Effector CD4-positive, alpha-beta T cell (primary cell): ENCODE measurements at places on chromosomes 2 and 18.

- DNase-seq = no peak
These were observed 70.2 kb upstream of the SMAD2 start for GRCh38 chr18:48000701-48001100.

GRCh38 chr18:23682472-23682871, 6.8 kb upstream of the LAMA3 start:
- no peak for DNase-seq

GRCh38 chr2:44120428-44120827, 48.2 kb upstream of the PPM1B start:
- no peak for DNase-seq

- no peak for DNase-seq
These were observed 103.6 kb downstream of the CDK15 start for GRCh38 chr2:201909961-201910361.

GRCh38 chr18:41752826-41753225, 202.2 kb upstream of the PIK3C3 start:
- DNase-seq = no peak

GRCh38 chr2:207330912-207331311, 165.2 kb upstream of the KLF7 start:
- no peak for DNase-seq

GRCh38 chr2:11621410-11621809, 48.6 kb downstream of the NTSR2 start:
- no peak for DNase-seq

GRCh38 chr2:12001621-12002020, 255.2 kb downstream of the LPIN1 start:
- no peak for DNase-seq

GRCh38 chr2:112958428-112959108, 19.2 kb upstream of the IL36G start:
- DNase-seq = peak; percentile 12

DNA sequence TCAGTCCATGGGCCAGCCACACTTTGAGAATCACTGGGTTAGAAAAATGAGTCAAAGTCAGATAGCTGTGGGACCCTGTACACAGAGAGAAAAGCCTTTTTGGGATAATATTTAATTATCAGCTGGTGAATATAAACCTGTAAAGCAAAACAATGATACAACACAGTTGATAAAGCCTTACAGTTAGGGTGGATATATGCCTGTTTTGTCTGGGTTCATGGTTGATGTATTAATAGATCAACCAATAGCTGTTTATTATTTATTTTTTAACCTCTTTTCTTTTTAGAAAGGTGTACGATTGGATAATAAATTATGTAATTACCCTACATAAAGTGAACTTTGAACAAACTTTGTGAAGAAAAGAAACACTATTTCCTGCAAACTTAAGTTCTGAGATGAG, 145.6 kb downstream of the TDRD15 start:
- DNase-seq = no peak

DNA sequence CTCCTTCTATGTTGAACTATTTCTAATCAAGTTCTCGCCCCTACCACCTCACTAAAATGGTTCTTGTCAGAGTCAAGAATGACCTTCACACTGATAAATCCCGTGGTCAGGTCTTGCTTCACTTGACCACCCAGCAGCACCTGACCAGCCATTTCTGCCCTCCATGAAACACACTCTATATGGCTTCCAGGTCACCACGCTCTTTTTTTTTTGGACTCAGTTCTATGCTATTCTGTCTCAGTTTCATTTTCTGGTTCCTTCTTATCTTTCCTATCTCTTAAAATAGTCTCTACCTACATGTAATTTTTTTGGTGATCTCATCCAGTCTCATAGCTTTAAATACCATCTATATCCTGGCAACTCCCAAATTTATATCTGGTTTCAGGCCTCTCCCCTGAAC, 11.4 kb downstream of the EIF2AK3 start:
- DNase-seq = no peak

DNA sequence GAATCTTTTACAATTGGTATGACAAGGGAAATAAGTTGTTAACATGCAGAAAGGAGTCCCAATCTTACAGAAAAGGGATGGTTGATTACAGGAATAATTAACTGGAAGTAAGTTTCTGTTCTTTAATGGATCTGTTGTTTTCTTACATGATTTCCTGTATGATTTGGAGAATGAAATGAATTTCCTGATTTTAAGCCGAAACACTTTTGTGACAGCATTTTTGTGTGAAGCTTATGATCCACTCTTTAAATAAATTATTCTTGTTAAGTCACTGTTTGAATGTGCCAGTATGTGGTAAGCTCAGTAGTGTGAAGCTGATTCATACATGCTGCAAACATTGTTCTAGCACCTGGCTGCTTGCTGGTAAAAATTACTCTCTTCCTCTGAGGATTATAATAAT, 516.2 kb downstream of the DCDC2C start:
- no peak for DNase-seq

DNA sequence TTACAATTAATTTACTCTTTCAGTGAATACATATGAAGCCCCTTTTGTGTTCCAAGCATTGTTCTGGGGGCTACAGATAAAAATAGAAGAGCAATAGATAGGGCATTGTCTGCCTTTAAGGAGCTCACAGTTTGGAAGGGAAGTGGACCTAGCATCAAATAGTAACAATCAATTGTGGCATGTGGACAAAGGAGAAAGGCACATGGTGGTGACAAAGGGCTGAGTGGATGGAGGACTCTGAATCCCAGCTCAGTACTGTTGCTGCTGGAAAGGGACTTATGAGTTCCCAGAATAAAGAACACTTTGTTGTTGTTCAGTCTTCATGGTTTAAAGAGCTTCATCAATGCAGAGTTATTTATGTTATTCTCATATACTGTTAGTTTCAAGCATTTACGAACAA, 217.7 kb downstream of the HRH4 start:
- DNase-seq = no peak

DNA sequence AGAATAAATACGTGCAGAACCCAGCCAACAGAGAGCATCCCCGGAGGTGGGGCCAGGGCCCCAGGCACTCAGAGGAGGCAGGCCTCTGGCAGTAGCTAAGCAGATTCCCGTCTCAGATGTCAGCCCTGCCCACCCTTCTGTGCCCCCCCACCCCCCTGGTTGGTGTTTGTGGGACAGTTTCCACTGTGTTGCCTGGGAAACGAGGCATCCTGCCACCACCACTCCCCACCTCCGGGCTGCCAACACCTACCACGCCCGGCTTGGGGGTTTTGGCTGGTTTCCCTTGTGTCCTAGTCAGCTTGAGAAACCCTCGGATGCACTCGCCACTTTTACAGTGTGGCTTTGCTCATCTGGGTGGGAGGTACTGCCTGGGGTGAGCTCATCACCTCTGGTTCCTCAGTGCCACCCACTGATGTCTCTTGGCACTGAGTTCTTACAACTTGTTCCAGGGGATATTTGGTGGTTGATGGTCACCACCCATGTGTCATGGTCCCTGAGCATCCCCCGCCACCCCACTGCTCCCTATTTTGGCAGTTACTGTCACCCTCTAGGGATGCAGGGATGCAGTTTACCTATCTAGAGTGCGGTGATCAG, 72.4 kb upstream of the YWHAQ start:
- DNase-seq = peak; percentile 76

DNA sequence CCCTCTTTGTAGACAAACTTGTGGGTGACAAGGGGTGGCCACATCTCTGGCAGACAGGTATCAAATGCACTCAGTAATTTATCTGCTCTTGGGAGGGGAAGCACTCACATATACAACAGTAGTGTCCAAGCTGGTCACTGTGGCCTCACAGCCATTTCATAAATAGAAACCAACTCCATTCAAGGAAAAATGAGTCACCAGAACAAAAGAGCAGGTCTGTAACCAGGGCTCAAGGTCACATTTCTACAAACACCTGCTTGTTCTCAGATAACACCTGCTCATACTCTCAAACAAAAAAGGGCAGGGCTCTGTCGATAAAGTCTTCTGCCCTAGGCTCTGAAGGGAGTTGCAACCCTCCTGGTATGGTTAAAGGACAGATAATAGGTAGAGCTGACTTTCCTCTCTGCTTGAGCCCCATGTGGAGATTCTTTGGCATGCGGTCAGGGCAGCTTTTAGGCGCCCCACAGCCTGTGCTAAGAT, 459.0 kb downstream of the BCL11A start:
- no peak for DNase-seq

DNA sequence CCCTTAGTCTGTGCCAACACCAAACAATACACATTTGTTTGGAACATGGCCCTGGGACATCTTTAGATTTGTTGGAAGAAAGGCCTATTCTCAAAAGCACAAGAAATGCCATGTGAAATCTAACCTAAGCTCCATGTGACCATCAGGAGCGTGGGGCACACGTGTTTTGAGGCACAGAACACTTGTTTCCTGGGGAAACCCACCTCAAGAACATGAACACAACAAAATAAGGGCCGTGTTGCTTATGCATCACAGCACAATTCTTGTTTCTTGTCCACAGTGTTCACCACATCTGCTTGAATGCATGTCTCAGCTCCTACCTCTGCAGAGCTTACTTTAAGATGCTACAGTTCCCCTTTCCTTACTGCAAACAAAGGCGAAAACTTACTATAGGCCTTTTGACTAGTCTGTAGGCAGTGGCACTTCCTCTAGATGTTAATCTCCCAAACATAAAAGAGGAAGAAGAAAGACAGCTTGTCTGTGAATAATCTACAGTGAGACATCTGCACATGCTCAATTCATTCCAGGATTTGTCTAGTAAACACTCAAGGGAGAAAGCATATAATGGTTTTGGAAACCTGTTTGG, 165.0 kb downstream of the ANKRD44 start:
- DNase-seq = no peak

GRCh38 chr2:169080250-169081069, 11.1 kb downstream of the DHRS9 start:
- no peak for DNase-seq

GRCh38 chr18:78156466-78156865, 823.2 kb upstream of the SALL3 start:
- DNase-seq = no peak

DNA sequence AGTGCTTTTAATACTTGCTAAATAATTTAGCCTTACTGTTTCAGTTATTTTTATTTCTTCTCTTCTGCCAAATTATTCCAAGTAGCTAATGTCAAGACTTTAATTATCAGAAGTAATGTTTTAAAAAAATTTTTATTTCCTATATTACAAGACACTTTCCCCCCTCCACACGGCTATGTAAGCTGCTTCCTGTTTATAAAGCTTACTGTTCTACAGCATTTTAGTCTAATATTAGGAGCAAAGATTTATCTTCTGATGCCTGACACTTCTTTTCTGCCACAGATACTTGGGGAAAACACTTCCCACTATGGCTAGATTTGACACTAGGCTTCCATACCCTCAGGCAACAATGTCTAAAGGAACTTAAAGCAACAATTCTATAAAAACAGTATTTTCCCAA, 62.3 kb downstream of the ROCK1 start:
- no peak for DNase-seq

DNA sequence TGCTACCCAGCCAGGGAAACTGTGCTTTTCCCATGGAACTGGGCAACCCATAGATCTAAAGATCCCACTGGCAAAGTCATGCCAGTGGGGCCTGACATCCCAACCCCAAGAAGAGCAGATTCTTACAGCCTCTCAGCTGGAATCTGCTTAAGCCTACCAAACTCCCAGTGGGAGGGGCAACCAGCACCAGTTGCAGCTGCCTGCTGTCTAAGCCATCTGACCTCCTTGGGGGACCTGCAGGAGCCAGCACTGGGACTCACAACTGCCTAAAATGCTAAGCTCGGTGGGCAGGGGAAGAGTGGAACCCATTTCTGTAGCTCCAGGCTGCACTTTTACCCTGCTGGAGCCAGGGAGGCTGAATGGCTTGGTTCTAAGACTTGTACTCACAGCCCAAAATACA, 770.7 kb upstream of the SLC8A1 start:
- no peak for DNase-seq

GRCh38 chr2:213846856-213847255, 562.6 kb downstream of the SPAG16 start:
- DNase-seq = no peak

GRCh38 chr2:128736689-128737545, 418.2 kb upstream of the HS6ST1 start:
- peak; percentile 26 for DNase-seq

DNA sequence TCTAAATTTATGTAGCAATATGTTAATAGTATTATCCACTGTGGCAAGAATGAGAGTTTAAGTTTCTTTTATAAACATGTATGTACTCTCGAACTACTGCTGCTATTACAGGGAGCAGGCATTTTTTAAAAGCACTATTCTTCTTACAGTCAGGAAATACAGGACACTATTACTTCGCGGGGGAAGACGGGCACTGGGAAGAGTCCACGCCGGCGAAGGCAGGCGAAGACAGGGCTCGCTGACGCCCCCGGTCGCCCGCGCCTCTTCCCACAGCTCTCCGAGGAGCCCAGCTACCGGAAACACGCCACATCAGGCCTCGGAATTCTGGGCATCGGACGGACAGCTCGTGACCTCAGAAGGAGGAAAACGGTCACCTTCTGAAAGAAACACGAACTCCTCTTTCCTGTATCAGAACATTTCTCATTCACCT, 90.2 kb downstream of the FAM161A start:
- DNase-seq = no peak

GRCh38 chr2:129728035-129728972, 251.2 kb upstream of the RAB6C start:
- no peak for DNase-seq

DNA sequence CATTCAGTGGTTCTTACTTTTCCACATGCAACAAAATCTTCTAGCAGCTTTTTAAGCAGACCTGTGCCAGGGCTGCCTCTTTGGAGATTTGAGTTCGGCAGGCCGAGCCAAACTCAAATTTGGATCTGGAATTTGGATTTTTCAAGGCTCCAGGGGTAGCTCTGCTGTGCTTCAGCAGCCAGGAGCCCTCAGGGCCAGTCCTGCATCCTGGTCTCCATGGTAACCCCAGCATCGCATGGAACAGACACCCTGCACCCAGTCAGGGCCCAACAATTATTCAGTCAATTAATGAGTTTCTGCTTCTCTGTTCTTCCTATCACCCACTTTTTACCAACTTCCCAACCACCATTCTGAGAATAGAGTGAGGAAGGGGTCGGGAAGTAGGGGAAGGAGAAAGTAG, 30.0 kb downstream of the EN1 start:
- no peak for DNase-seq

DNA sequence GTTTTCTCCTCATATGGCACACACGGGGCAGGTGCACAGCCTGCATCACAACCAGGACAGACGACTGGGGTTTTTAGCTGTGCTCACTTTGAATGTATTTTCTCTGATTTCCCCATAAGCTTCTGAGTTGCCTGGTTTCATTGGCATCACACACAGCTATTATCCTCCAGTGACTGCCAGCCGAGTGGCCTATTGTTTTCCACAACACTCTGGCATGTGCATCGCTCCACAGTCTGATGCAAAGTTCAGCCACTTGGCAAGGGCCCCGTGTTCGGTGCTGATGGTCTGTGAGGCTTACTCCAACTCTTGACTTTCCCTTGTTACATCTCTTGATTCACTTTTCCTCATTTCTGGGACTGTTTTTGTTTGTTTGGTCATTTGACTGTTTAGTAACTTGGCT, 593.1 kb downstream of the CBLN2 start:
- no peak for DNase-seq
